ENCODE measurements at places on chromosomes 3 and 15.
A peak's percentile ranks its signal among the peaks of the same experiment; 100 is the strongest.

DNA sequence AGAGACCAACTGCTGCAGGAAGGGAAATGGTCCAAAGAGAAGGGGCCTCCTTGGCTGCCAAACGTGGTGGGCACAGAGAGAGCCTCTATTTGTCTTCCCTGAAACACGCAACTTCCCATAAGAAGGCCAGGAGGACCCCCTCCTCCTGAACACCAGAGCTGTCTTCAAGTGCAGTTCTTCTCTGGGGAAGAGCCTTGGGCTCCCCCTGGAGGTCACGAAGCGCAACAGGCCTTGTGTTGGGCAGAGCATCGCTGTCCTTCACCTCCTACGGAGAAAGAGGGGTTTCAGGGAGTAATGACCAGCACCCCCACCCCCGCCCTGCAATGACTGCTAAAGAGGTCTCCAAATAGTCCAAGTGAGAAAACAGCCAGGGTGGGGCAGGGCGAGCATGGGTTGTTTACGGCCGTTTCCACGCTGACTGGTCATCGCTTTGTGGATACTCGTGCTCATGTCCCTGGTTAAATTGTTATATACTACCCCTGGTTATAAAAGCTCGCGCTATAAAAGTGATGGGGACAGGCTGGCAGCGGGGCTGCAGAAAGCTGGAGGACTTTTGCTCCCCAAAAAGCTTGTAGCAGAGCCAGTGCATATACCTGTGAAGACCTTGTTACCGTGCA is 397.5 kb upstream of the ATP10A start:
- no peak for DNase-seq

GRCh38 chr3:64179860-64180259 is 45.4 kb downstream of the PRICKLE2 start:
- no peak for DNase-seq

DNA sequence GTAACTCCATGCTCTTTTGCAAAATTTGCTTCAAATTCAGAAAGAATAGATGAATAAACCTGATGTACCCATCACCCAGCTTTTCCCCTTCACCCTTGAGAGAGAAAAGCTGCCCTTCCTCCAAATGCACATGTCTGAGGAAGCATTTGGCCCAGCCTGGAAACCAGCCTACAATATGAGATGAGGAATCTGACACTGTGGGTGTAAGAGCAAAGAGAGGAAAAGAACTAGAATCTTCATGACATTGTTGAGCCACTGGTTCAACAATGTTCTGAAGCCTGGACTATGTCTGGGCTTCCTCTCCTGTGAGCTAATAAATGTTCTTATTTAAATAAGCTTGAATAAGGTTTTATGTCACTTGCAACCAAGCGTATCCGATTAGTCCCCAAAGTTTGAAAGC is 18.7 kb upstream of the DCBLD2 start:
- DNase-seq, result no peak

DNA sequence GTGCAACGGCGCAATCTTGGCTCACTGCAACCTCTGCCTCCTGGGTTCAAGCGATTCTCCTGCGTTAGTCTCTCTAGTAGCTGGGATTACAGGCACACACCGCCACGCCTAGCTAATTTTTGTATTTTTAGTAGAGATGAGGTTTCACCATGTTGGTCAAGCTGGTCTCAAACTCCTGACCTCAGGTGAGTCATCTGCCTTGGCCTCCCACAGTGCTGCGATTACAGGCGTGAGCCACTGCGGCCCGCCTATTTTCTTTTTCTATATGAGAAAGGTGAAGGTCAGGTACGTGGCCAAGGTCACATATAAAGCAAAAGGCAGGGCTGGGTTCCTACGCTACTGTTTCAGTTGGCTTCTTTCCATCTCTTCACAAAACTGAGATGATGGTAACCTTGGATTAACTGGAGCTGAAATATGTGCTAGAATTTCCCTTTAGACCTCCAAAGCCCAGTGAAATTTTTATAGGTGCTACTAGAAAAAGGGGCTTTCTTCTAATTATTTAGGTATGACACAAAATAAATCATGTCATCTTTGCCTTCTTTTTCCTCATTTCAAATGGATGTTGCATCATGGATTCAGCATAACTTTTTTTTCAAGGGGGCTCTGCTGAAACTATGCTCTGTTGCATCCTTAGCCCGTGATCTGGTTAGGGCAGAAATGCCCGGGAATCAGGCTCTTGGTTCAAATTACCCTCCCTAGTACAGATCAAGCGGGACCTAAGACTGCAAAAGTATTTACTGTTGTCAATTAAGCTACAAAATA is 68.5 kb downstream of the MYO1E start:
- DNase-seq, result no peak

GRCh38 chr3:122928396-122929187 is 99.0 kb downstream of the SEMA5B start:
- DNase-seq, result no peak

- DNase-seq, result no peak
Measured at GRCh38 chr15:92050220-92050898, 196.9 kb downstream of the SLCO3A1 start.

DNA sequence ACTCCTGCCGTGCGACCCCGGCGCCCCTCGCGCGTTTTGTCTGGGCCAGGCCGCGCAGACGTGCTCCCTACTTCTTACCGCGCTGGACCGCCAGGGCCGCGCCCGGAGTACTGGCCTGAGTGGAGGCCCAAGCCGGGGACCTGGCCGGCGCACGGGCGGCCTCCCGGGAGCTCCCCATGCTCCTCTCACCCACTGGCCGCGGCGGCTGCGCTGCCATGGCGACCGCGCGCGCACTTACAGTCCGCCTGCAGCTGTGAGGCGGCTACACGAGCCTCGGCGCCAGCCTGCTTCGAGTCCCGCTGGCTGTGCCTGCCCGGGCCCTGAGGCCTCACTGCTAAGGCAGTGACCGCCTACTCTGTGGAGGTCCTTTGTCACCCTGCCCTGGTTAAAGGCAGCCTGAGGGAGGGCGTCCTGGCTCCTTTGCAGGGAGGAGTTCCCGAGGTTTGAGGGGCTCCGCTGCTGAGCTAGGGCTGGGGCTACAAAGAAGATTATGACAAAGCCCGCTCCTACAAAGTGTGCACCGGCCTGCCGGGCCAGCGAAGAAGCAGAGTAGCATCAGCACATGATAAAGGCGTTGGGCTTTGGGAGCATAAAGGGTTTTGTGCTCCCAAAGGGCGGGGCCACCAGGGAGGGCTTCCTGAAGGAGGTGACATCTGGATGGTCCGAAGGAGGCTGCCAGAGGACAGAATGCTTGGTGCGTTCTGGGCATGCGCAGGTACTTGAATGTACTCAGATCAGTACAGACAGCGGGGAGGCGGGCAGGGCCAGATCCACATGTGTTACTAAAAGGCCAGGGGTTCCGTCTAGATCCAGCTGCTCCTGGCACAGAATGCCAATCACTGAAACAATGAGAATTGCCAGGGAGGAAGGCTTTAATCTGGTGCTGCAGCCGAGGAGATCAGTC is at the start of the genes LRRC34 and LRRIQ4:
Gene LRRC34, minus strand, starts transcription at position 573 of the 904 bp plus-strand sequence. Its CDS starts 356 bp downstream, at position 217.
Gene LRRIQ4, plus strand, starts transcription at position 539 of the 904 bp plus-strand sequence. CDS start 9,052 bp downstream, outside the sequence.
- peak; percentile 83 for DNase-seq

DNA sequence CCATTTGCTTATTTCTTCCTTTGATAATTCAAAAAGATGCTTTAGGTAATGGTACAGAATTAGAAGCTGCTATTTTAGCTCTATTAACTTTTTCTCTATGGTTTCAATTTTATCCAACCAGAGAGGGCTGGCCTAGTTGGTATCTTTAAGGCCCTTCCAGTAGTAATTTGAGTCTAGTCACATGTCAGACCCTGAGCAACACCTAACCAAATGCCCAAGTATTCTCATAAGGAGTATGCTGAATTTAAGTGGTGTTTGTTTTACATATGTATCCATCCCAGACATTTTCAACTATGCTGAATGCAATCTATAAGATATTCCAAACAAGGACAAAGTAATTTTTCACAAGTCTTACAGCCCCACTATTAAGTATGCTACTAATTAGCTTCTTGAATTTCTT is 9.6 kb downstream of the DNAJC19 start:
- DNase-seq, result no peak

- DNase-seq, result no peak
Measured at GRCh38 chr3:9812870-9813483, 2.9 kb downstream of the TTLL3 start.

GRCh38 chr3:31531452-31531991 is 1.2 kb upstream of the STT3B start:
- DNase-seq, result no peak

DNA sequence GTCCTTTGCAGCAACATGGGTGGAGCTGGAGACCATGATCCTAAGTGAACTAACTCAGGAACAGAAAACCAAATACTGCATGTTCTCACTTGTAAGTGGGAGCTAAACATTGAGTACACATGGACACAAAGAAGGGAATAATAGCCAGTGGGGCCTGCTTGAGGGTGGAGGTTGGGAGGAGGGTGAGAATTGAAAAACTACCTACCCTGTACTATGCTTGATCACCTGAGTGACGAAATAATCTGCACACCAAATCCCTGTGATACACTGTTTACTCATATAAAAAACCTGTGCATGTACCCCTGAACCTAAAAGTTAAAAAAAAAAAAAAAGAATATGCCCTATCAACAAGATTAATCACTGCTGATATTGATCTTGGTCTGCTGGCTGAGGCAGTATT is 58.7 kb upstream of the ADAMTSL3 start:
- DNase-seq, result no peak

DNA sequence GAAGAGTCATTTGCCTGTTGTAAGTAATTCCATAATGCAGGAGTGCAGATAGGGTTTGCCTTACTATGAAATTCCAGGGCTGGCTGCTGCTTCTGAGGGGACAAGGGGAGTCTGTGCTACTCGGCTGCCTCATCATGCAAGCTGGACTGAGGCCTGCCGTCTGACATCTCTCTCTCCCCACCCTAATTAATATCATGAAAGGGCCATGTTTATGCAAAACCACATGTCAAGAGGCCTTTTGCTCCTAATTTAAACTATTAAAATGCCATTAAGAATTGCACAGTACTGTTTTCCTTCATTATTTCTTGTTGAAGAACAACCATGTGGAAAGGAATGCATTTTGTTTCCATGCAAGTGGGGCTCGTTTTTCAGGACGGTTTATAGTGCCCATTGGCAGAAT is 26.3 kb downstream of the CHST2 start:
- no peak for DNase-seq

DNA sequence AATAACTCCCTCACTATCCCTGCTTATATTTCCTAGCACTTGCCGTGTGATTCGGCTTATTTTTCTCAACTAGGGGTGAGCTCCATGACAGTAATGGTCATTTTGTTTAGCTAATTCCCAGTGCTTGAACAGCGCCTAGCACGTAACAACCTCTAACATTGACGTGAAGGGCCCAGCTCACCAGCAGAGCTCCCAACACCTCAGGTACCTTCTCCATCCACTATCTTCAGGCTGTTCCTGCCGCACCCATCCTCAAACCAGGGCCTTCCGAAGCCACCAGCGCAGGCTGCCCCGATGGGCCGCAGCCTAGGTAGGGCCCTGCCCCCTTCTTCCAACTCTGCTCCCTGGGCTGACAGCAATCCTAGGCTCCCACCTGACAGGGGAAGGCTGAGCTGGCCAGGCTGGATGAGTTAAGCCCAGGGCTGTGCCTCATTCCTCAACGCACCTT is 751 bp upstream of the RPS17 start:
- no peak for DNase-seq

- DNase-seq, result no peak
Measured at GRCh38 chr15:45790325-45790943, 155.6 kb downstream of the SQOR start.

DNA sequence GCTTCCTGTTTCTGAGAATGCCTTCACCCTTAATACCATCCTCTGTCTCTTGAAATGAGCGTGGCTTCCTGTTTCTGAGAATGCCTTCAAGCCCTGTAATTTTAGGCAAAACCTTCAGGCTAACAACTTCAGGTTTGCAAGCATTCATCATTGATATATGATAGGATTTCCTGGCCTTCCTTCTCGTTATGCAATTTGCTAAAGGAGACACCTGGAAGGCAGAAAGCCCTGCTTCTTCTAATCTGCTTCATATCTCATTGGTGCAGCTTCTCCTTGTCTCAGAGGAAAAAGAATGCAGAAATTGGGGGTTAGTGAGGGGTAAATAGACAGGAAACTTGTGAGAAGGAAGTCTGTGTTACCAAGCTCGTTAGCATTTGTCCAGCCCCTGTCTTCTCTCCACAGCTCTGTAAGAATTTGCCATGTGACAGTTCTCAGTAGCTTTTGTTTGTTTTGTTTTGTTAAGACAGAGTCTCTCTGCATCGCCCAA is 7.3 kb downstream of the ARL6IP5 start:
- no peak for DNase-seq

DNA sequence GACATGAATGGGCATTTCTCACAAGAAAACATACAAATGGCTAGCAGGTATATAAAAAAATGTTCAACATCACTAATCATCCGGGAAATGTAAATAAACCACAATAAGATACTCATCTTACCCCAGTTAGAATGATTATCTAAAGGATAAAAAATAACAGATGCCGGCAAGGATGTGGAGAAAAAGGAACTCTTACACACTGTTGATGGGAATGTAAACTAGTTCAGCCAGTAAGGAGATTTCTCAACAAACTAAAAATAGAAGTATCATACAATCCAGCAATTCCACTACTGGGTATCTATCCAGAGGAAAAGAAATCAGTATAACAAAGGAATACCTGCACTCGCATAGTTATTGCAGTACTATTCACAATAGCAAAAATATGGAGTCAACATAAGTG is 124.2 kb downstream of the SATB1 start:
- no peak for DNase-seq

- no peak for DNase-seq
Measured at GRCh38 chr15:70783041-70783440, 19.7 kb upstream of the UACA start.

GRCh38 chr15:79896131-79896633 is 632 bp downstream of the MTHFS start:
- DNase-seq, result no peak

DNA sequence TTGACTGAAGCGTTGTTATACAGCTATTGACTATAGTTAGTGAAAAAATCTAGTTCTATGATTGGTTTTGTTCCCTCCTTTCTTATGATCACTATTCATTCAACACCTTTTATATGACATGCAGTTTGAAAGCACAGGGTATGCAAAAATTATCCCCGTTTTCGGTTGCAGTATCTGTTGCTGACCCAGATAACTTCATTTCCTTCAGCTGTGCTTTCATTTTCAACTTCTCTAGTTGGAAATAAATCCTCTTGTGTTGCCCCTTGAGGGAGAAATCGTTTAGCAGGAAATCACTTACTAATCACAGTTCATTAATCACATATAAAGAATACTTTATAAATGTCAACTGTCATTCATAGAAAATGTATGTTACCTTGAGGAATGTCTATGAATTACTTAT is 55.1 kb downstream of the MBNL1 start:
- DNase-seq, result peak; percentile 58

GRCh38 chr3:105662306-105662705 is 206.5 kb downstream of the CBLB start:
- no peak for DNase-seq

- DNase-seq, result peak; percentile 63
Measured at GRCh38 chr3:197749601-197750395, at the start of gene FYTTD1. Gene FYTTD1 (plus strand): TSS chr3:197749883. CDS start chr3:197749972, 89 bp downstream.

Data from GM12864 (cell line).